NAMALWA (cell line): ENCODE measurements at places on chromosomes 13 and 19.

DNA sequence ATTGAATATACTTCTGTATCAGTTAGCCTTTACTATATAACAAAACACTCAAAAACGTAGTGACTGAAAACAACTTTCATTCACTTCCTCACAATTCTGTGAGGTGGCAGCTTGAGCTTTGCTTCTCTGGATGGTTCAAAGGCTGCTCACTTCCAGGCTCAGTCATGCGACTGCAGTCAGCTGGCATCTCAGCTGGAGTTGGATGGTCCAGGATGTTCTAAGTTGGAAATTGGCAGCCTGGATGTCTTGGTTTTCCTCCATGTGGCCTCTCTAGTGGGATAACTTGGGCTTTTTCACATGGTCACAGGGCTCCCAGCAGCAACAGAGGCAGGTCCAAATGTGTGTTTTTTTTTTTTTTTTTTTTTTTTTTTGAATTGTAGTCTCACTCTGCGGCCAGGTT is 204.4 kb downstream of the LACC1 start:
- DNase-seq: no peak

GRCh38 chr19:1676351-1677266 is 24.2 kb upstream of the TCF3 start:
- DNase-seq: no peak

GRCh38 chr19:47153266-47153665 is 22.6 kb downstream of the SAE1 start:
- no peak for DNase-seq

DNA sequence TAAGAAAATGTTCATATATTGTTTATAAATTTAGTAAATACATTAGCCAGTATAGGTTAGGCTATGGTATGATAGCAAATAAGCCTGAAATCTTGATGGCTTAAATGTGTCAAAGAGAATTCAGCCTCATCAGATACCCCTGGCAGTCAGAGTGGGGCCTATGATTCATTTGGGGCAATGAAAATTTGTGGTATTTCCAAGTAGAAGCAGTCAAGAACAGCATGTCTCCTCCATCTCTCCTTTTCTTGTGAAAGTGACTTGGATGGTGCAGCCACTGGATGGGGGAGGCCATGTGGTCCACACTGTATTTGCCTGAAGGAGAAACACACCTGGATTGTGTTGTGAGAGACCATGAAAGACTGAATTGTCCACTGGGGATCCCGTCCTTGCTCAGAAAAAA is 82.7 kb downstream of the DLEU7 start:
- DNase-seq: no peak

GRCh38 chr19:42272989-42273406 is 3.9 kb downstream of the CIC start:
- DNase-seq: no peak

DNA sequence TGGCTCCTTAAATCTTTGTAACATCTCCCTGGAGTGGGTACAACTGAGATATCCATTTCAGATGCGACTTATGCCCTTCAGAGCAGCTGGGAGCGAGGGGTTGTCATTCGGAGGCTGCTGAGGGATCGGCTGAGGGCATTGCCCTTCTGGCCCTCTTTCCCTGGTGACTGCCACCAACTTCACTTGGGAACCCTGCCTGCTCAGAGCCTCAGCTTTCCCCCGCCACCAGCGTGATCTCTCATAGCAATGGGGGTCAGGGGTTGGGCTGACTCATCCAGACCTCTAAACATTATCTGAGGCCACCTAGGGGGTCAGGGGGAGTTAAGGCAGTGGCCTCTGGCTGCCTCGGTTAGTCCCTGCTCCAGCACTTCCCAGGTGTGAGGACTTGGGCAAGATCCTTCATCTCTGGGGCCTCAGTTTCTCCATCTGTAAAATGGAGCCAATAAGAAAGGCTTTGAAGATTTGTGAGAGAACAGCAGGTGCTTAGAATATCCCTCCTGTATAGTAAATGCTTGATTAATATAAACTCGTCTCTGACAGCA is 1.1 kb downstream of the PRX start:
- DNase-seq: no peak

GRCh38 chr19:46599716-46600373 is 1.3 kb upstream of the CALM3 start:
- no peak for DNase-seq

GRCh38 chr13:91934354-91934753 is 535.9 kb downstream of the GPC5 start:
- DNase-seq: no peak

DNA sequence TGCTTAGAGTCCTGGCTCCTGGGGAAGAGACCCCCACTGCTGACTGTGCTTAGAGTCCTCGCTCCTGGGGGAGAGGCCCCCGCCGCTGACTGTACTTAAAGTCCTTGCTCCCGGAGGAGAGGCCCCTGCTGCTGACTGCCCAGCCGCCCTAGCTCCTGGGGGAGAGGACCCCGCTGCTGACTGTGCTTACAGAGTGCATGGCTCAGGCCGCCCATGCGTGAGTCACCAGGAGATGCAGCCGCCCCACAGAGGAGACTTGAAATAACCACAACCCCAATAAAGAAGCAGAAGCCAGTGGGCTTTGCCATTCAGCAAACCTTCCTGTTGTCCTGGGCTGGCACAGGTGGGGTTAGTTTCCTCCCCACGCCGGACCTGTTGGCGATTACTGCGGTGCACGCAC is 79.2 kb upstream of the C13orf46 start:
- no peak for DNase-seq

DNA sequence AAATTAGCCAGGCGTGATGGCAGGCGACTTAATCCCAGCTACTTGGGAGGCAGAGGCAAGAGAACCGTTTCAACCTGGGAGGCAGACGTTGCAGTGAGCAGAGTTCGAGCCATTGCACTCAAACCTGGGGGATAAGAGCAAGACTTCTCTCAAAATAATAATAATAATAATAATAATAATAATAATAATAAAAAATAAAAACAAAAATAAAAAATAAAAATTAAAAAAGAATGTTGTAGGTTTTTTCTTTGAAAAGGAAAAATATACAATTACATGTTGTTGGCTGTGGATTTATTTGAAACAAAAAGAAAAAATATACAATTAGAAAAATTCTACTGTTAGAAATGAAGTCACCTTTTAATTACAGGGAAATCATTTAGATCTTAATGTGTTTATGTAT is 11.5 kb upstream of the PRODH2 start:
- no peak for DNase-seq

DNA sequence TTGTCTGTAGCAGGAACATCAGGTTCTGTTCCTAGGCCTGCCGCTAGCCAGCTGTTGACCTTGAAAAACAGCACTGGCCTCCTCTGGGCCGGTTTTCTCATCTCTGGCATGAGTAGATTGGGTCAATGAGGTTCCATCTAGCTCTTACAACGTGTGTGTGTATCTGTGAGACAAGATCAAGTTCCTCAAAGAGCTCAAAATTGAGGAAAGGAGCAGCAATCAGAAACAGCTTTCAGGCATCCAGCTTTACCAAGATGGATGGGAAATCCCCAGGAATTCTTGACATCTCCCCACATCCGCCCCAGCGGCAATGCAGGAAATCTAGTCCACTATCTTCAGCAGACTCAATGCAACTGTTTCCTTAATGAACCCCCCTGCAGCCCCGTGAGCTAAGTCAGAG is 4.9 kb downstream of the FLT1 start:
- no peak for DNase-seq

GRCh38 chr13:43305416-43305815 is 282.0 kb downstream of the DNAJC15 start:
- DNase-seq: no peak

DNA sequence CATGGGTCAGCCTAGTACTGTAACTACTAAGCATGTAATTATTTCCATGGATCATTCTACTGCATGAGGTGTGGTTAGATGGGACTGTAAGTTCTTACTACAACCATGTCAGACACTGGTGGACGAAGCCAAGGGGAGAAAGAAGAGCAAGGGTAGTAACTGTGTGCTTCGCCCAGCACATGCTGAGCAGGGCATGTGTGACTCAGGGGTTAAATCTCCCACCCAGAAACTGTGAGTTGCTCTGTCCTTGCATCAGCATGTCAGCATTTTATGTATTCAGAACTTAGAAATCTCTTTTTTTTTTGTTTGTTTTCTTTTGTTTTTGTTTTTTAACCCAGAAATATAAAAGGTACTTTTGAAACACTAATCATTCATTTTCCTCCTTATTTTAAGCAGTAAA is 436.6 kb upstream of the KLF12 start:
- no peak for DNase-seq

DNA sequence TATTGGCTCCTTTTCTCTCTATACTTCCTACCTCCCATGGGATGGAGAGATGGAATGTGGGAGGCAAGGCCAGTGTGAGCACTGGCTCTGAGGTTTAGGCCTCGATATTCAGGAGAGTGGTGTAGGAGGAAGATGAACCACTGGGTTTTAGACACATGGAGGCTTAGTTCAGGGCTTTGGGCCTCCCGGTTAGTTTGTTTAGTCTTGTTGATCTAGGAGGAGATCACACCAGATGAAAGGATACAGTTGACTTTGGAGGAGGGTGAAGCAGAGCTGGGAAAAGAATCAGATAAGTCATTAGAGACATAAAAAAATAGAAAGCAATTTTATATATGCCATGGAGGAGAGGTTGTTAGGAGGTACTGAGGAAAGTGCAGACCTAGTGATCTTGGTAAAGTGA is 30.9 kb downstream of the RNASEH2B start:
- DNase-seq: no peak

DNA sequence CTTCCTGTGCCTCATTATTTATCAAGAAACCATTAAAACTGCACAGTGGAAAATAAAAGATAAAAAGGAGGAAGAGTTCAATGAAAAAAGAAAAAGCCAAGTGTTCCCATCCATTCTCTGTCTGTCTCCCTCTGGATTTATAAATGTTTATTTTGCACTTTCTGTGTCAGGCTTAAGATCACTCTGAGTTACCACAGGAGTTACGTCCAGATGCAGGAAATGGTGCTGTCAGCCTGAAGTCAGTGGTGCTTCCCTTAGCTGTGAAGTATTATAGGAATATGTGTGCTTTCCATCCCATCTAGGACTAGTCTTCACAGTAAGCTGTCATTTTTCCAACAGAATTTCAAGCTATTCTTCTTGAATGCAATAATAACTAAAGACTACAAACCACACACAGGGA is 420.2 kb downstream of the KCTD12 start:
- no peak for DNase-seq

DNA sequence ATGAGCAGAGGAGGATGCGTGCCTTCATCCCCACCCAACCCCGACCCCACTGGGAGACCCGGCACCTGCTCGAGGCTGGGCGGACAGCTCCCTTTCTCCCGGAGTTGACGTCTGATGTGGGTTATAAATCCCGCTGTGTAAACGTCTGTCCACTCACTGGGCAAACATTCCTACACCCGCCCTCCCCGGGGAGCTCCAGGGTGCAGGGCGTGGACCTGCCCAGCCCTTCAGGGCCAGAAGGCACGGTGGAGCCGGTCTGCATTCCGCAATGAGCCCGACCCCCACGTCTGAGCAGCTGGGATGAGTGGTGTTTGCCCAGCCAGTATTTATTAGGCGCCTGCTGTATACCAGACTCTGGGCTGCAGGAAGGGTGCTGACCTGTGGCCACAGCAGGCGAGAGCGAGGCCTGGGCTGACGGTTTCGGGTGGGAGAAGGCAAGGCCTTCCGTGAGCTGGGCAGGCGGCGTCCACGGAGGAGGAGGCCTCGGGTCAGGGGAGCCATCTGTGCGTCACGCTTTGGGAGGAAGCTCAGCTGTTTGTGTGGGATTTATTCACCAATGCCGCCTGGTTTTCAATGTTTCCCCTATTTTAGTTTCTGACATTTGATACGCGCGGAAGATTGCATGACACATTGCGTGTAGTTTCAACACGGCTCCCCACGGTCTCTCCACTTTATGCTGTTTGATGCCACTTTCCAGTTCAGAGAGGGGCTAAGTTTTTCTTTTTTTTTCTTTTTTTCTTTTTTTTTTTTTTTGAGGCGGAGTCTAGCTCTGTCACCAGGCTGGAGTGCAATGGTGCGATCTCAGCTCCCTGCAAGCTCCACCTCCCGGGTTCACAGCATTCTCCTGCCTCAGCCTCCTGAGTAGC is 2.0 kb downstream of the MISP start:
- no peak for DNase-seq

- DNase-seq: no peak
Observed at GRCh38 chr13:52686376-52686775, 33.7 kb downstream of the SUGT1 start.

GRCh38 chr13:76266561-76266960 is 619.6 kb downstream of the KCTD12 start:
- DNase-seq: no peak

GRCh38 chr13:108573455-108573854 is 56.0 kb upstream of the MYO16 start:
- DNase-seq: no peak

- DNase-seq: no peak
Observed at GRCh38 chr19:51480590-51480989, 2.3 kb downstream of the CEACAM18 start.

GRCh38 chr19:23992348-23992747 is 77.7 kb downstream of the ZNF726 start:
- no peak for DNase-seq

GRCh38 chr13:23870356-23871140 is 18.7 kb downstream of the MIPEP start:
- DNase-seq: peak; percentile 21

- no peak for DNase-seq
Observed at GRCh38 chr13:82947683-82948082, 934.6 kb downstream of the SLITRK1 start.

- DNase-seq: no peak
Observed at GRCh38 chr13:53050151-53050550, 21.5 kb downstream of the OLFM4 start.

DNA sequence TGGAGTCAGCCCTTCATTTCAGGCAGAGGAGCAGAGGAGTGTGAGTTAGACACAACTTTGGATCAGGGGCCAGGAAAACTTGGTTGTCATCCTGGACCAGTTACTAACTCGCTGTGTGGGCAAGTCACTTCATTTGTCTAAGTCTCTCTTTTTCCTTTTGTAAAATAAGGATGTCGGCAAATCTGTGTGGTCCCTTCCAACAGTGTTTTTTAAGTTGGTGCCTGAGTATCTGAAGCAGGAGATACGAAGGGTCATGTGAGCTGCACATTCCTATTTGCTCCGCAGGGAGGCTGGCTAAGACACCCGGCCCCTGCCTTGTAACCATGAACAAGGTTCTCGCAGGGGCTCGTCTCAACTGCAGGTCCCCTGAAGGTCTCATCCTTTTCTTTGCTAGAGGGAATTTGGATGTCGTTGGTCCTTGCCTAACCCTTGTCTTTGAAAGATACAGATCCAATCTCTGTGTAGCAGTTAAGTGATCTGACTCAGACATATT is 64.3 kb downstream of the LRCH1 start:
- DNase-seq: no peak
